Naive B cell (primary cell): ENCODE measurements at places on chromosomes 2 and 18. TPM values are rescaled to one million over a fixed set of nuclear protein-coding genes. Genes with fewer than 3 reads are reported as not detected.

MGAT4A gene
- polyA plus RNA-seq, result 14.6 TPM

- DNase-seq, result no peak
These were observed 1.6 kb downstream of the OSR1 start for GRCh38 chr2:19356545-19357401.

DNA sequence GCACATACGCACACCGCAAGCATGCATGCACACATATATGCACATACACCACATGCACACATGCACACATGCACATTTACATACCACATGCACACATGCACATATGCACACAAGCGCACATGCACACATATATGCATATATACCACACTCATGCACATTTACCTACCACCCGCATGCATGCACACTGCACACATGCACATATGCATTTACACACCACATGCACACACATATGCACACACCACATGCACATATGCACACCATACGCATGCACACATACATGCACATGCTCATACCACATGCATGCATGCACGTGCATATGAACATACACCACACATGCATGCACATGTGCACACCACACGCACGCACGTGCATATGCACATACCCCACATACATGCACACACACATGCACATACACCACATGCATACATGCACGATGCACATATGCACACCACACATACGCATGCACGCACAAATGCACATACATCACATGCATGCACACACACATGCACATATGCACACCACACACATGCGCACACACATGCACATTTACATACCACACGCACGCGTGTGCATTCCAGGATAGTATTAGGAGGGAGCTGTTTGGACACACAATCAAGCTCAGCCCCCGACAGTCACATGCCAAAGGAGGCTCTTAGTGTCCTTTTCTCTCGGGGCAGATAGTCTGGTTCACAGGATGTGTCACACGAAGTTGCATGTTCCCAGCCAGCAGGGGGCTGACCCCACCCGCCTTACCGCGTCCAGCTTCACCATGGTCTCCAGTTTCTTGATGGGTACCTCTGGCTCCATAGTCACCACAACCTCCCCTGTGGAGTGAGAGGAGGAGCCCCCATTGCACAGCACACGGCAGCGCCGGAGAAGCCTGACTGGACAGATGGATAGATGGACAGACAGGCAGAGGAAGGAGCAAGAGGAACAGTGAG is 5.9 kb downstream of the OTOF start:
- no peak for DNase-seq

DNA sequence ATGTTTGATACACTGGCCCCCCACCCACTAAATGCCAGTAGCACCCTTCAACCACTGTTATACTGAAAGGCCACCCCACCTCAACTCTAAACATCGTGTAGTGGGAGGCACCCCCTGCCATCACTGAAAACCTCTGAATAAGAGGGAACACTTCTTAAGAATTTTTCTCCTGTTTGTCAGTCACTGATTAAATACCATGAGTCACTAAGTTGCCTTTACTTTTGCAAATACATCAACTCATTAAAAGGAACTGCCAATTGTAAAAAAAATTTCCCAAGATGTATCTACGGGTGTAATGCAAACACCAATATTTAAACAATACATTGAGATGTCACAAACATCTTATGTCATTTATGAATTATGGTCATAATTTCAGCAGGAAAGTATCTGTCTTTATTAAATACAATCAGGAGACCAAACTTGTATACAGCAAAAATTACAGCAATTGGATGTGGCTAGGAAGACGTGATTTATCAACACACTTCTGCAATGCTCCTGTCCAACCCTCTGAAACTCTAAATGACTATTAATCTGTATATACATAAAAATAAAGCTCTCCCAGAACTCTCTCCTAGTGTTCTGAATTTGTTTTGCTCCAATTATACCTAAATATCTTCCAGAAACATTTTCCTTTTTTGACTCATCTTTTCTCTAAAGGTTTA is 144.1 kb upstream of the STK17B start:
- DNase-seq, result no peak

DNA sequence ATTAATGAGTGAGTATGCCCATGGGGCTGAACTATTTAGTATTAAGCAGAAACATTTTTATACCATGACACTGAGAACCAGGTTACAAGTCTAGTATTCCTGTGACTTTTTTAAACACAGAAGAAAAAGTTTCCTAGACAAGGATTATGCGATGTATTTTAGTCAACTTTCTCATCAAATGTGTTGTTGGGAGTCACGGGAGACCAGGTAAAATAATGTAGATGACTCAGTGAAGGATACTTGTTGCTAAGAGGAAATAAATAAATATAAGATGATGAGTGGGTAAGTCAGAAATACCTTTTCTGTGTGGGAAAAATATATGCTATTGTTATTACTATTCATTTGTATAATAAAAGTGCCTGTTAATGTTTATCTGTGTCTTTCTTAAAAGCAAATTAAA is 23.4 kb downstream of the MBD5 start:
- no peak for DNase-seq

DNA sequence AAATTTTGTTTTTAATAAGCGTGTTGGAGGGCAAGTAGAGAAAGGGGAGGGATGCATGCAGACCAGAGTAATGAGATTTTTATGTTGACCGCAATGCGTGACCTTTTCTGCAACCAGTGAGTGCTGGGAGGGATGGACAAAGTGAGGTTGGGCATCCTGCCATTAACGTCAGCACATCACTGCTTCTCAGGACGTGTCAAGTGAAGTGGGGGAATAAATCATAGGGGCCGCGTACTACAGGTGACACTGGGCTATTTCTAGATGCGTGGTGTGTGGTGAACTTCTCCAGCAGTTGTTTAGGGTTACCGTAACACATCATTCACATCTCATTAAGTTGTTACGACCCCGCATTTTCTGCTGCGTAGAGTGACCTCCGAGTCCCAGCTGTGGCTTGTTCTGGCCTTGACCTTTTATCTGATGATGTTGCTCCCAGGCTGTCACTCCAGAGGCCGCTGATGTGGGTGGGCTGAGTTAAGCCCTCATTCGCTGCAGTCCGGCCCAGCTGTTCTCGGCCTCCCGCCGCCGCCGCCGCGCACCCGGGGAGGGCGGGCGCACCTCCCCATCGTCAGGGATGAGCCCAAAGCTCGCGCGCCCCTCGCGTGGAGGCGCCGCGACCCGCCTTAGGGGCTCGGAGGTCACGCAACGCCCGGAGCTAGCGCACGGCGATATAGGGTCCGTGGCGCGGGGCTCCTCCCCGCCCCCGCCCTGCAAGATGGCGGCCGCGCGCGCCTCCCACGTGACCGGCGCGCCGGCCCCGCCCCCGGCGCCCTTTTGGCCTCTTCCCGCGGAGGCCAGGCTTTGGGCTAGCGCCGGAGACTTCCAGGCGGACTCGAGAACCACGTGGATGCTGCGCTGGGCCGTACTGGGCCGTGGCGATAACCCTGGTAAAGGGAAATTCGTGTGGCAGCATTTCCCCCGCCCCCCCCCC is 3.5 kb downstream of the ZCCHC2 start:
- DNase-seq, result peak; percentile 66

- DNase-seq, result peak; percentile 31
These were observed 90.6 kb downstream of the FEZ2 start for GRCh38 chr2:36507408-36507812.

DNA sequence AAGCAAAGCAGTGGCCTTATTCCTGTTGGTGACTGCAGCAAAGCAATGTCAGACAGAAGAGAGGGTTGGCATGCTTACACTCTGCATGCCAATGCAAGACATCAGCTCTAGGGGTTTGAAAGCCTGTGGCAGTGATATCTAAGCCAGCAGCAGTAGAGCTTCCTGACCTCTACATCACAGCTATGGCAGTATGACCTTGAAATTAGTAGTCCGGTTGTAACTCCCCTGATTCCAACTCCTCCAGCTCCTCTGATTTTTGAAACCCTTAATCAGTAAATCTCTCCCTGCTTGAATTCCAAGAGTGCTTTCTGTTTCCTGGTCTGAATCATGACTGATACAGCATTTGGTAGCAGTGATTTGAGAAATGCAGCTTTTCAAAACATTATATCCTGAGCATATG is 60.0 kb upstream of the LRP1B start:
- no peak for DNase-seq

AKAIN1 gene
- not detected for polyA plus RNA-seq

VAPA gene
- 249 TPM for polyA plus RNA-seq

ASXL3 gene
- not detected for polyA plus RNA-seq

DNA sequence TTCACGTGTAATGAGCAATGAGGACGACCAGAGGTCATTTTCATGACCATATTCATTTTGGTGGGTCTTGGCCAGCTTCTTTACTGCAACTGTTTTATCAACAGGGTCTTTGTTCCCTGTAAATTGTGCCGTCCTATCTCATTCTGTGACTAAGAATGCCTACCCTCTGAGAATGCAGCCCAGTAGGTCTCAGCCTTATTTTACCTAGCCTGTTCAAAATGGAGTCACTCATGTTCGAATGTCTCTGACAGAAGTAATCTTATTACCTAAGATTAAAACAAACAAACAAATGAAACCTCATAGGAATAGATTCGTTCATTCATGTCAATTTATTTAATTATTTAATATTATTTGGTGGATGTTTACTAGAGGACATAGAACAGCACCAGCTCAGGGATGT is 714.8 kb downstream of the ADCYAP1 start:
- DNase-seq, result no peak

C1GALT1C1L gene
- not detected for polyA plus RNA-seq

- DNase-seq, result no peak
These were observed 159.3 kb upstream of the SALL3 start for GRCh38 chr18:78820161-78820834.

- DNase-seq, result no peak
These were observed 99.4 kb upstream of the NCK2 start for GRCh38 chr2:105645031-105645937.

DNA sequence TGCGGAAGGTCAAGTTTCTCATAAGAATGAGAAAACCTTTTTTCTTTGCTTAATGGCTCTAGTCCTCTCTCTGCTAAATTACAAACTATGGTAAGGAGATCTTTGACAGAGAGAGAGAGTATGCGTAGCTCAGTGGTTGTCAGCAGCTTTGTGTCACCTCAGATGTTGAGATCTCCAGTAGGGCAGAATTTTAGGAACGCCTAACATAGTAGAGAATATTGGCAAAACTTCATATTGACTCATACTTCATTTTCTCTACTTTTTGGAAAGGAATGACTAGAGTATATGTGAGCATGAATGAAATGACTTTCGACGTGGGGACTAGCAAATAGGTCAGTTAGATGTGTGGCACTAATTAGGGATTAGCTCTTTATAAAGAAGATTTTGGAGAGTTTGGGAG is 64.0 kb downstream of the WDR7 start:
- no peak for DNase-seq

- DNase-seq, result no peak
These were observed 166.7 kb upstream of the DTNA start for GRCh38 chr18:34543356-34543755.

ZNF385B gene
- polyA plus RNA-seq, result not detected

DNA sequence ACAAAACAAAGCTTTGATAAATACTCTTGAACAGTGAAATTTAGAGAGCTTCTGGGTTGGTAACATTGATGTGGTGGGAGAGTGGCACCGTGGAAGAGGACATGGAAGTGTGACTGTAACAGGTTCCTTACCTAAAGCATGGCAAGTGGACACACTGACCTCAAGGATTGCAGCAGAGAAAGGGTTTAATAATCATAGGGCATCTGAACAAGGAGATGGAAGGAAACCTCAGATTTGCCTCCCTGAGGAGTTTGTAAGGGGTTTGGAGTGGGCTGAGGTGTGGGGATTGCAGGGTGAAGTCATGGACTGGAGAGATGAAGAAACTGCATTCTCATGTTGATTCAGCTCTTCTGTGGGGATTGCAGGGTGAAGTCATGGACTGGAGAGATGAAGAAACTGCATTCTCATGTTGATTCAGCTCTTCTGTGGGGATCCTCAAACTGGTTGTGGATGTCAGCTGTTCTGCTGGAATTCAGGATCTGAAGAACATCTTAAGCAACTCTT is 83.8 kb upstream of the TLK1 start:
- no peak for DNase-seq

DAW1 gene
- polyA plus RNA-seq, result not detected

STPG4 gene
- not detected for polyA plus RNA-seq
